Ammon's horn (tissue), 1 donor: ENCODE measurements at places on chromosomes 13 and 19.
A peak's percentile ranks its signal among the peaks of the same experiment; 100 is the strongest.

DNA sequence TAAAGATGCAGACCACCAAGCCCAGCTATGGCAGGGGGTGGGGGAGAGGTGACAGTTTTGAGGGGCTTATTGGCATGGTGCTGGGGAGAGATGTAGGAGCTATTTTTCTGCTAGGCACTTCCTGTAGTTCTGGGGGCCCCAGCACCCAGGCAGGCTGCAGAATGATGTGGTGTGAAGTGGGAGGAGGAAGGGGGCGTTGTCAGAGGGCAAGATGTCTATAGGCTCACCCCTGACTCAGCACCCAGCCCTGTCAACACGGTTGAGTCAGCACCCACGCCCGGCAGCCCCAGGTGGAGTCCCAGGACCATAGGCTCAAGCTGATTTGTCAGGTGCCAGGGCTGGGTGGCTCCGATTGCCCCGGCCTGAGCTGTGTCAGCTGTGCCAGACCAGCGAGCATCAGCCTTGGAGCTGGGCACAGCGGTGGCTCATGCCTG lies 5.8 kb downstream of the KLF2 start:
- DNase-seq = no peak

DNA sequence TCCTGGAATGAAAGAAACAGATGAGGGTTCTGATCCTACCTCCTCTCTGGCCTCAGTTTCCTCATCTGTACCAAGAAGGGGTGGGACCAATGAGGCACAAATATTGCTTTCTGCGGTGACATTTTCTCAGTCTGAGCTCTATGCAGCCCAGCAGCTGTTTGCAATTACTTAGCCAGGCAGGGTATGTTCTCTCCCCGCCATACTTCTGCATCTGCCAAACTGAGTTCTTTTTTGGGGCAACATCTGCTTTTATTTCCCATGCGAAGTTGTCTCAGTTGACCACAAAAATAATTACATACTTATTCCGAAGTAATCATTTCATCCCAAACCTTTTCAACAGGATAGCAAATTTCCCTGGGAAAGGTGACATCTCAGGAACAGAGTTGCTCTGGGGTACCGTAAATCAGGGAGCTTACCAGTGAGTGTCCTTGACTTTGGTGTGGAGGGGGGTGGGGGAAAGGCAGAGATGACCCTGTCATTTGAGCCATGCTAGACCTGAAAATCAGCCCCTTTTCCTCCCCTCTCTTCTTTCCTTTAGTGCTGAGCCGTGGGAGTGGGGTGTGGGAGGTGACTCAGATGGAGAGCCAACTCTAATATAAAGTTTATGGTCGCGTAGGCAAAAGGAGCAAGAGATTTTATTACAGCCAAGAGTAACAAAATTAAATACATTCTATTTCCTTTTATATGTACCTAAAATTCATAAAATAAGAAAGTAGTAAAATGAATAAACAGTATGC lies 165.7 kb upstream of the KL start:
- DNase-seq = no peak

GRCh38 chr13:108915634-108916512 lies 286.5 kb downstream of the MYO16 start:
- peak; percentile 40 for DNase-seq

DNA sequence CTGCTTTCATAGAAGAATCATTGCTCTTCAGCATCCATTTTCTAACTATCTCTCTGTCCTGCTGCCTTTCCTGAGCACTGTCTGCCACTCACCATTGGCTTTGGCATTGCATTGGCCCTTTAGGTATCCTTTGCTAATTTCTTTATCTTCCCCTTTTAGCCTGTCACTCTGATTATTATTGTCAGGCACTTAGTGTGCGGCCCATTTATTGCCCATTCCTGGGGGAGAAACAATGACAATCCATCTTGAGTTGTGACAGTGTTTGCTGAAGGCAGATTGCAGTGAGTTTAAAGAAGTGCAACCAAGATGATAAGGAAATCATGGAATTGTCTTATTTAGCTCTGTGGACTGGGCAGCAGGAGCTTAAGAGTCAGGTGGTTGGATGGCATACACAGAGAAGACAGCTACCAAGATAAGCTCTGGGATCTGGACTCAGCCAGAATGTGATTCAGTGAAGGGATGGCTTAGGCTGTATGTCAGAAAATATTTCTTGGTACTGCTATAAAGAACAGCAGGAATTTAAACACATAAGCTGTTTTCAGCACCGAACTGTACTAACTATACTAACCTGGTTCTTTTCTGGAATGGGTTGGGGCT lies 25.3 kb downstream of the B3GLCT start:
- DNase-seq = no peak

GRCh38 chr19:13127051-13127450 lies 9.0 kb downstream of the NACC1 start:
- no peak for DNase-seq

- no peak for DNase-seq
Measured at GRCh38 chr13:44110091-44110621, 230.5 kb downstream of the LACC1 start.

DNA sequence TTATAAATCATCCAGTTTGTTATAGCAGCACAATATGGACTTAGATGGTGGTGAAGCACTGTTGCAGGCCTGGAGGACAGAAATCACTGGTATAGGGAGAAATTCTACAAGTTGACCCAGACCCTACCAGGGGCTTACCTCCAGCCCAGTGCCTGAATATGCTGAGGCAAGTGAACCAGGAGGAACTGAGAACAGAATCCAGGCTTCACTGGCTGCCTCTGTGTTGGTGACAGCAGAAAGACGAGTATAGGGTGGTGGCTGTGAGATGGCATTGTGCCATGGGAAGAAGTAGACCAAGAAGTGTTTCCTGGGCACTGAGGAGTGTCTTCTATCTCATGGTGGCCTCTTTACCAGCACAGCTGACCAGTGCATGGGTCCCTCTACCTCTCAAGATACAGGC lies 15.9 kb upstream of the EID2 start:
- DNase-seq = peak; percentile 50

DNA sequence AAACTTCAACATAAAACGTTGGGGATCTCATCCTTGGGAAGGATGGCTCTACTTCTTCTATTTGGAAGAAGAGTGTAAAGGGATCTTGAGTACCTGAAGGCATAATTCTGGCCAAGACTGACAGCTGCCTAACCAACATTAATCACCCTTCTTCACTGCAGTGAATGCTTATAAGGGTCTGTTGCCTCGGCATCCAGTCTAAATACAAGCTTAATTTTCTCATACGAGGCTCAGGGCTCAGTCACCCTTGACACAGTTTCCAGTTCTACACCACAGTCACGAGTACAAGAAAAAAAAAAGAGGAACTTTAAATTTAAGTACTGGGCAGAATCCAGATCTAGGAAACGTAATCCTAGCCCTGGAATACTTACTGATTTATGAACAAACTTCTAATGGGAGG lies 9.0 kb downstream of the FPR3 start:
- DNase-seq = no peak

GRCh38 chr13:78201411-78201810 lies 282.8 kb upstream of the EDNRB start:
- DNase-seq = no peak

- no peak for DNase-seq
Measured at GRCh38 chr13:35499196-35499662, 22.7 kb upstream of the MAB21L1 start.

- DNase-seq = peak; percentile 40
Measured at GRCh38 chr13:27644302-27644701, 22.6 kb downstream of the POLR1D start.

GRCh38 chr13:29067306-29067945 lies 247.3 kb downstream of the MTUS2 start:
- DNase-seq = peak; percentile 30

DNA sequence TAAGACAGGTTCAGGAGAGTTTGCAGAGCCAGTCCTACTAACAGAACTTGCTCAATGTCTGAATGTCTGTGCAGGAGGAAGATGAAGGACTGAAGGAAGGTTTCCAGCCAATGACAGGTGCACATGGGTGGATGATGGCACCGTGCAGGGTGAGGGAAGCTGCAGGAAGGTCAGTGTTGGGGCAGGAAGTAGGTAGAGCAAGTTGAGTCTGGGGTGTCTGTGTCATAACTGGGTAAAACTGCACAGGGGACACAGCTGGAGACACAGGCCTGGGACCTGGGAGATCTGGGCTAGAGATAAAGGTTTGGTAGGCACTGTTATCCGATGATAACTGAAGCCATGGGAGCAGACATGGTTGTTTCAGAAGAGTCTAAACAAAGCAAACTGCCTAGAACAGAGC lies 116.9 kb downstream of the USP12 start:
- no peak for DNase-seq

DNA sequence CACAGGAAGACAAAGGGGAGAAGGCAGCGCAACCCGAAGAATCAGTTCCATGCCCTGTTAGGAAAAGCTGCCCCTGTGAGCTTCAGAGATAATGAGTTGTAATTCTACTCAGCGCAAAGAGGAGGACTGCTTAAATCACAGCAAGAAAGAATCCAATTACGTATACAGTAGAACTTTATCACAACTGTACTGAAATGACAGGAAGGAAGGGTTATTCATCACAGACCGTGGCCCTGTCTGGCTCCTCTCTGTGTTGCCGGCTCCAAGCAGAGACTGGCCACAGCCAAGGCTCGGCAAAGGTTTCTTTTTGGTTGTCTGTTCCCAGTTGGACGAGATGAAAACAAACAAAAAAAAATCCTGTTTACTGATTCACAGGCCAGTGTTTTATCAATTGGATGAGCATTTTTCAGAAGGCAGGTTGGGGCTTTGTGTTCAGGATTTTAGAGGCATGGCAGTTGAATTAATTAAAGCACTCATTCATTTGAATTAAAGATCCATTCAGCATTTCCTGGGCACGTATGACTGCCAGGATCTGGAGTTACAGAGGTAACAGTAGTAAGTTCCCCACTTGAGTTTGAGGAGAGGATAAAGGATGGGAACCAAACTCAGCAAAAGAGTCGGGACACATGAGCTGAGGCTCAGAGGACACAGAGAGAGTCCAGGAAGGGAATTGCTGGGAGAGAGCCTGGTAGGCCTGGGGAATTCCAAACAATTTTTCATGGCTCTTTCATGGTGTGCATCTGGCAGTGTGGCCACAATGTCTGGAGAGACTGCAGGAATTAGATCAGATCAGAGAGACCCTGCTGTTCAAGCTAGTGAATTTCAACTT lies 341.0 kb downstream of the DNAJC15 start:
- no peak for DNase-seq

- no peak for DNase-seq
Measured at GRCh38 chr13:98410612-98411011, 166.3 kb downstream of the STK24 start.

GRCh38 chr13:25846222-25846984 lies 205.4 kb downstream of the SHISA2 start:
- no peak for DNase-seq

GRCh38 chr13:112725346-112726015 lies 35.6 kb downstream of the ATP11A start:
- DNase-seq = no peak

DNA sequence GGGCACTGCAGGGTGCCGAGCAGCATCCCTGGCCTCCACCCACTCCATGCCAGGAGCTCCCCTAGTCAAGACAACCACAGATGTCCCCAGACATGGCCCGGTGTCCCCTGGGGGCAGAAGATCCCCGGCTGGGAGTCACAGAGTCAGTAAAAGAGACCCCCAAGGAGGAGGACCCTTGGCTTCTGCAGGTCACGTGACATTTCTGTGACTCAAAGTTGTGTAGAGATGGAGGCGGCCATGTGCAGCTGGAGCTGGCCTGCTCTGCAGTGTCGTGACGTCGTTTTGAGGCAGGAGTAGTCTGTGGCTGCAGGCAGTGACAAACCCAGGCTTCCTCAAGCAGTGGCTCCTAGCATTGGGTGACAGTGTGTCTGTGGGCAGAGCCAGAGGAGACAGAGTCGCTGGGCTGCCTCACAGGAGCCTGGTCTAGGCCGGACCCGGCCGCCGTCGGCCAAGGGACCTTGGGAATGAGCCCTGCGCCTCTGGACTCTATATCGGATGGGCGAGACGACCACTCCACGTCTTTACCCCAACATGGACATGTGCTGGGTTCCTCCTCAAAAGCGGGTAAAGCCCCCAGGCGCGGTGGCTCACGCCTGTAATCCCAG lies 7.7 kb upstream of the DIRAS1 start:
- DNase-seq = no peak

GRCh38 chr19:10230173-10230860 lies 814 bp downstream of the S1PR2 start:
- no peak for DNase-seq

- peak; percentile 73 for DNase-seq
Measured at GRCh38 chr19:47190167-47190727, 40.8 kb downstream of the BBC3 start.

GRCh38 chr13:95248953-95249352 lies 52.3 kb downstream of the ABCC4 start:
- no peak for DNase-seq

DNA sequence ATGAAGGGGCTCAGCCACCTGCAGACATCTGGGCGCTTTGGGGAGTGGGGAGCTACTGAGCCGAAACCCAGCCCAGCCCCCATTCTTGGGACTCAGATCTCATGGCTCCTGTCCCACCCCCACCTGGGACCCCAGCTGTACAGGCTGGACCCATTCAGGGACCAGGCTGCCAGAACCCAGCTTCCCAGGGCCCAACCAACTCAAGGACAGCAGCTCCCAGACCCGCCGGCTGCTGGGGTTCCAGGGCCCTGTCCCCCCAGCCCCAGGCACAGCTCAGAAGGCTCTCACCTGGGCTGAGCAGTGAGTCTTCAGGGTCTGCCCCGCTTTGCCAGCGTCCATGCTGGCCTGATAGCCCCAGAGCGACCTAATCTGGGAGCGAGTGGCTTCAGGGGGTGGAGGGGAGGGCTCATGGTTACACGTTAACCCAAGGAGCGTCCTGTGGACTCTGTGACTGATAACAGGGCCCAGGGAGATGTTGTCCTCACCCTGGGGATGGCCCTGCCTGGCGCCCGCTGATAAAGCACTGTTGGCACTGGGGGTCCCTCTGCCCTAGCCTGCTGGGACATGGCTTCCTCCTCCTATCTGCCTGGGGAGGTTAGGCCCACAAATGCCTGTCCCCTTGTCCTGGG lies at the start of gene TMEM86B:
Gene TMEM86B, minus strand, starts transcription at position 361 of the 629 bp plus-strand sequence. Its CDS starts 22 bp downstream, at position 339.
- no peak for DNase-seq

- DNase-seq = no peak
Measured at GRCh38 chr19:362683-363082, 18.1 kb upstream of the MIER2 start.

DNA sequence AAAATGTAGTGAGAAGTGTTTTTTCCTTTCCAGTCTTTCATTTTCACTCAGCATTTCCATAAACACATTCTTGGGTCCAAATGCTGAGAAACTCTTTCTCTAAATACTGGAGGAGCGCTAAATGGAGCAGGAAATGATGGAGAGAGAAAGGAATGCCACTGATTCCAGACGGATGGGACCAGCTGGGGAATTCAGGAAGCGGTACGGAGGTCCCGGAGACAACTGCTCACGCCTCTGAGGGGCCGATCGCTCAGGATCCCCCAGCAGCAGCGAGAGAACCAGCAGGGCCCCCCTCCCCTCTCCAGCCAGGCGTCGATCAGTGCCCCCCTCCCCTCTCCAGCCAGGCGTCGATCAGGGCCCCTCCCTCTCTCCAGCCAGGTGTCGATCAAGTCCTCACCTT lies 13.2 kb downstream of the RASA3 start:
- DNase-seq = no peak
